ENCODE measurements at places on chromosomes 5 and 9.
A peak's percentile ranks its signal among the peaks of the same experiment; 100 is the strongest.

DNA sequence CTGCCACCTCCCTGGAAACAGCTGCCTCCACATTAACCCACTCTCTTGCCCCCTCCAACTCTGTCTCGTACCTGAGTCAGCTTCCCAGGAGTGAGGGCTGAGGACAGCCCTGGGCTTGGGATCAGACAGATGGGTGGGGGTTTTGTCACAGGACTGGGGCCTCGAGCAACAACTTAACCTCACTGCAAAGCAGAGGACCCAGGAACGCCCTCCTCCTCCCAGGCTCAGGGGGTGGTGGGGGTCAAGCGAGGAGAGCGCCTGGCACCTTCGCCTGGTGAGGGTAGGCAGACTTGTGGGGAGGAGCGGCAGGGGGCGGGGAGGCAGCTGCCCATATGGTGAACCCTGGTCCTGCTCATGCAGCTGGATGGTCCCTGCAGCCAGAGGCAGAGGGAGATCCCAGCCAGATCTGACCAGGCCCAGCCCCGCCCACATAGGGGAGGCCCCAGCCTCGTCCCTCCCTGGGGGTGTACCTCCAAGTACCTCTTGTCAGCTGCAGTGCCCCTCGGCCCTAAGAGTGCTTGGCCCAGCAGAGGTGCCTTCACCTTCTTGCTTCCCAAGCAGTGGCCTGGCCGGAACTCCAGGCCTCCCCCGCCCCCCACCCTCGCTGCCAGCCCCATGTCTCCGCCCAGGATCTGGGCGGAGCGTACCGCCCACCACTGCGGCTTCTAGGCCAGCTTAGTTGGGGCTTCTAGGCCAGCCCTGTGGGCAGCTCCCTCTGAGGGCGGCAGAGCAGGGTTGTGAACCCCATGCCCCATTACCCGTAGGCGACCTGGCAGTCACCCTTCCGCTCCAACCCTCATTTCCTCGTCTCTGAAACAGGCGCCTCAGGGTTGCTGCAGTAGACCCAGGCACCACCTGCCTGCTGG, at the start of gene SARDH:
TSS of gene SARDH (minus strand) at position 579 of the 866 bp plus-strand sequence. CDS start 4,179 bp downstream, outside the sequence.
- peak; percentile 86 for DNase-seq

DNA sequence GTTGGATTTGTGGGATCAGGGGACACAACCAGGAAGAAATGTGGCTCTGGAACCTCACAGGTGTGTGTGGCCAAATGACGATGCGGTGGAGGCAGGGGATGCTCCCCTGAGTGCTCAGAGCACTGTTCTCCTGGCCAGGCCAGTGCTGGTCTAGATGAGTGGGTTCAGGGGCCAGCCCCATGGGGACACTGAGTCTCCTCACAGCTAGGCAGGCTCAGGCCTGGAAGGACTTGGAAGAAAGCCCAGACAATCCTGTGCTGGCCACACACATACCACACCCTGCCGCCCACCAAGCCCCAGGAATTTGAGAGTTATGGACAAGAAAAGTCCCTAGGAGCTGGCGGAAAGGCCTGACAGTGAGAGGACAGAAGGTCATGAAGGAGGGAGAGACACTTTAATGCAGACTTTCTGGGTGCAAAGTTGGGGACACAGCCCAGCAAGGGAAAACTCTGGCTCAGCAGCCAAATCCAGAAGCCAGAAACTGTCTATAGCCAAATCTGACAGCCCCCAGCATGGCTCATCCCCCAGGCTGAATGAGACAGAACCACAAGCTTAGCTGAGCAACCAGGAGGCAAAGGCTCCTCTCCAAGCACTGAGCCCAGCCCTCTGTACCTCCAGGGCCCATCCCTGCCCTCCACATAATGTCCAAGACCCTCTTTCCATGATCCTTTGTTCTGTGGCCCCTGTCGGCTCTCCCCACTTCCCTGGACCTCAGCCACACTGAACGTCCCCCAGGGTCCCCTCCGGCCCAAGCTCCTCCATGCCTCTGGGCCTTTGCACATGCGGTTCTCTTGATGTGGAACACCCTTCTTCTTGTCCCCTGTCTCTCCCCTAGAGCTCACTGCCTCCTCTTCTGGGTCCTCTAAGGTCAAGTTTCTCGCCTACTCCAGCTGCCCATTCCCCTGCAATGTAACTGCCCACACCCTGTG, 22.4 kb downstream of the LHX6 start:
- no peak for DNase-seq

DNA sequence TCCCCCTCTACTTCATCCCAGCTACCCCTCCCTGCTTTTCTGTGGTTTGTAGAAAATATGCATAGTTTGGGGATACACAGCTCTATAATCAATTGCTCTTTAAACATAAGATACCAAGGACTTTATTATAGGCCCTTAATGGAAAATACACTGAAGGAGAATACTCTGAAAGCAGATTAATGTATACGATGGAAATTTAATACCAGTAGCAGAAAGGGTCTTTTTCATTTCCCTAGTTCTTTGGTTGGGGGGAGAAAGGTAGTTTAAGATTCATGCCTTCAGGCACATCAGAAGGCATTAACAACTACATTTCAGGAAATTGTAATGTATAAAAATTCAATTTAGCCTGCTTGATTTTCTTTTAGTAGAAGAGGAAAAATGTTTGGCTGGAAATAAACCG, 452.9 kb upstream of the ZNF608 start:
- no peak for DNase-seq

- DNase-seq, result no peak
Measured at GRCh38 chr5:150644058-150644457, 3.6 kb downstream of the SYNPO start.

GRCh38 chr5:31854181-31855133, 215.5 kb downstream of the PDZD2 start:
- peak; percentile 96 for DNase-seq

DNA sequence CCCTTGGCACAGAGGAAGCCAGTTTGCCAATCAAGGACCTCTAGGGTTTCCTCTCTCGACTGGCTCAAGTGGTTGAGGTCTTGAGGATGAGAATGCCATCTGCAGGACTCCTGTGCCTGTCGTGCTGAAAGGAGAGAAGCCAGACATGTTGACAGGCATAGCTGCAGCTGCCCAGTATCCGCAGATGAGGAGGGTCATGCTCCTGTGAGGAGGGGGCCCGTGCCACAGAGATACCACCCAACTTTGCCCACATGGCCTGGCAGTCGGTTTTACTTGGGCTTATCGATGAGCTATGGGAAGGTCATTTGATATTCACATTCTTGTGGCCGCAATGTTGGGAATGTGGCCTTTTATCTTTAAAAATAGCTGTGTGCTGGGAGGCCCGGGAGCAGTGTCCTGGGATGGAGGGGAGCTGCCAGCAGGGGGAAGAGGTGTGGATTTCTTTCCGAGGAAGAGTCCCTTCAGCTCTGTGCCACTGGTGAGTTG, 17.4 kb downstream of the FRMPD1 start:
- peak; percentile 92 for DNase-seq

DNA sequence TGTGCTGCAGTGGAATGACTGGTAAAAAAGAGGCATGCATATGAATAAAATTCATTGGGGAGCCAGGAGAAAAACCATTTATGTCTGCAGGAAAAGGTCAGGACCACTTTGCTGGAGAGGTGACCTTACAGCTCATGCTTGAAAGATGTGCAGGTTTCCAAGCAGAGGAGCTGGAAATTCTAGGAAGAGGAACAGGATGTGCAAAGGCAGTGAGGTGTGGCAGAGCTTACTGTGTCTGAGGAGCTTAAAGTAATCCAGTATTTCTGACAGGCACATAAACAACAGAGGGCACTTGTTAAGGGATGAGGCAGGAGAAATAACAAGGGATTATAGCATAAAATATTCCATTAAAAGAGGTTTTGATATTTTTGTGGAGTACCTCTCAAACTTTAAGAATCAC, 203.2 kb downstream of the CD180 start:
- DNase-seq, result peak; percentile 84

DNA sequence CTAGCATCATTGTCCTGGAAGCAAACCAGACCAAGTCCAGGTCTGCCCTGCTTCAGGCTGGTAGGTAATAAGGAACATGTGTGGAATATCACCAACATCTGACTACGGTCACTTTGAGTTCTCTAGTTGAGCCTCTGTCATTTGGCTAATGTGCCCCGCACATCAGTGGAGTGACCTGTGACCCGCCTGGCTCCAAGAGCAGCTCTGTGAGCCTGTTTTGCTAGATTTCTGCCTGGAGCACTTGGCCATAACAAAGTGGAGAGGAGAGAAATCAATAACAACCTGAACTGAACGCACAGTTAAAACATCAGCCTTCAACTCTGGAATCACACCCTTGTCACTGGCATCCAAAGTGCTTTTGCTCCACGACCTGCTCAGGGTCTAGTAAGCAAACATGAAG, 115.7 kb downstream of the PPP2R2B start:
- no peak for DNase-seq

- no peak for DNase-seq
Measured at GRCh38 chr9:124788542-124789217, 11.7 kb downstream of the OLFML2A start.

DNA sequence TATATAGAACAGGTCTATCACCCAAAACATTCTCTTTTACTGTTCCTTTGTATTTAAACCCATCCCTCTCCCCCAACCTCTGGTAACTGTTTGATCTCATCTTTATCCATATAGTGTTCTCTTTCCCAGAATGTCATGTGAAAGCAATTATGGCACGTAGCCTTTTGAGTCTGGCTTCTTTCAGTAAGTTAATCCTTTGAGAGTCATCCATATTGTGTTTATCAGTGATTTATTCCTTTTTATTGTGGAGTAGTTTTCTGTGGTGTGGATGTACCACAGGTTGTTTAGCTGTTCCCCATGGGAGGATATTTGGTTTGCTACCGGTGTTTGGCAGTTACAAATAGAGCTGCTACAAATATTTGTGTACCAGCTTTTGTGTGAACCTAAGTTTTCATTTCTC, 38.0 kb downstream of the HMGXB3 start:
- DNase-seq, result no peak

DNA sequence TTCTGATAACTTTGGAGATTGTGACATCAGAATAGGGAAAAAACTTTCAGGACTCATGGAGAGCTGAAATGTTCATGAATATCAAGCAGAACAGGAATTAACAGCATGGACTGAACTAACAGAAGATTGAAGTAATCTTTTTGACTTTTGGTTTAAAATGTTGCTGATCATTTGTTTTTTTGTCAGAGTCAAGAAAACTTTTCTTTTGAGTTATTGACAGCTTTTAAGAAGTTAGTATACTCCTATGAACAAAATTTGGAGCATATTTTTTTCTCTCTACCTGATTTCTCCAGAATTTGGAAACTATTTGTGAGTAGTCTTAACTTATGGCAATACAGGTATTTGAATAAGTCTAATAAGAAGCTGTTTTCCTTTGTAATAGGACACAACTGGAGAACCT, 244.3 kb upstream of the KLF9 start:
- DNase-seq, result no peak

DNA sequence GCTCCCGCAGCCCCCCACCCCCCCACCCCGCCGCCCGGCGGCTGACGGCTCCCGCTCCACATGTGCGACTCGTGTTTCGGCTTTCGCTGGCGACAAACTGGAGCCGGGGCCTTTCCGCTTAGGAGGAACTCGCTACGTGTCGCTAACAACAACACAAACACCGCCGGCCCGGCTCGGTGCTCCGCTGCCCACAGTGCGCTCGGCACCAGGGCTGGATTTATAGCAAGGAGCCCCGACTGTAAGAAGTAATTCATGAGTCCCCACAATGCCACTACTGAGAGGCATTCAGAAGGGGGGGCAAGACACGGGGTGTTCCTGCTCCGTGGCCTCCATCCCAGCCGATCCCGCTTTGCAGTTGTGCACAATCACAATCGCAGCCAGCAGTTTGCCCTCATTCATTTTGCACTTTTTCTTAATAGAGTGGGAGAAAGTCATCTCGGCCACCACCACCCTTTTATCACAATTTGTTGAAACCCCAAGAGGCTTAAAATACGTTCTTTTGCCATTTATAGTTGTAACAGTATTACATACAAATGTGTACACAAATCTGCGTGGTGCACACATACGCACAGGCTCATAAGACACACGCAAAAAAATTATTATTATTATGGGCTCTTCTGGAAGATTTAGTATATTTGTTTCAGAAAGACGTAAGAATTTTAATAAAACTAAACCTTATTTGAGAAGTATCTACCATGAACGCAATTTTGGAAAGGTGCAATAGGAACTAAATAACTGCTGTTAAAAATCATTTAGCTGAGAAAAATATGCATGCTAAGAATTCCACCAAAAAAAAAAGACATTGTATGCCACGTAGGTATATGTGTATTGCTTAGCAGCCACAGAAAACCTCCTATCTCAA, 48.1 kb downstream of the EBF1 start:
- peak; percentile 47 for DNase-seq

GRCh38 chr5:154380263-154380662, 65.5 kb upstream of the SAP30L start:
- DNase-seq, result no peak

All from NCI-H82 (cell line).